ENCODE measurements at places on chromosomes 5 and 9.

- no peak for DNase-seq
These were observed 42.4 kb upstream of the ZBED3 start for GRCh38 chr5:77129391-77129990.

DNA sequence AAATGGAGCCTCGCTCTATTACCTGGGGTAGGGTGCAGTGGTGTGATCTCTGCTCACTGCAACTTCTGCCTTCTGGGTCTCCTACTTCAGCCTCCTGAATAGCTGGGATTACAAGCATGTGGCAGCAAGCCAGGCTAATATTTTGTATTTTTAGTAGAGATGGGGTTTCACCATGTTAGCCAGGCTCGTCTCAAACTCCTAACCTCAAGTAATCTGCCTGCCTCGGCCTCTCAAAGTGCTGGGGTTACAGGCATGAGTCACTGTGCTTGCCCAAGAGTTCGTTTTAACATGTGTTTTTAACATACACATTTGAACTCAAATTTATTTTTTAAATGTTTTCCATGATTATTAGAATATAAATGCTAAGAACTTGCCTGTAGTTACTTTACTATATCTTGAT is 34.2 kb downstream of the MARCHF6 start:
- no peak for DNase-seq

DNA sequence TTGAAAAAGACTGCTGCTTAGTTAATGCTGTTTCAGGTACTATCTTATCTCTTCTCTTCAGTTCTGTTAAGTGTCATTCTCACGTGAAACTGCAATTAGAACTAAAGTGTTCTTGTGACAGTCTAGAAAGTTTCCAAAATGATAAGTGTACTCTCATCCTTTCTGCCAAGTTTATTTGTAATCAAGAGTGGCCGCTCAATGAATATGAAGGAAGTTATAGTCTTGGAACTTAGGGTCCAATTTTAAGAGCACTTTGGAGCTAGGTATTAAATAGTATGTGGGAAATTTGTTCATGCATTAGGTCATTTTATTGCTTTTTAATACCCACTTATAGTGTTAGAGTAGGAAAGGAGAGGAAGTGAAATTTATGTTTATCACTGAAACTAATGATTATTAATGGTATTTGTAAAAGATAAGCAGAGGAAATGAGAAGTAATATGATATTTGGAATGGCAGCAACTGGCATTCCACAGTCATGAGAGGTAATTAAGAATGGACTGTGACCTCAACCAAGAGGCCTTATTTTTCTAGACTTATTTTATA is 20.4 kb downstream of the XRCC4 start:
- no peak for DNase-seq

DNA sequence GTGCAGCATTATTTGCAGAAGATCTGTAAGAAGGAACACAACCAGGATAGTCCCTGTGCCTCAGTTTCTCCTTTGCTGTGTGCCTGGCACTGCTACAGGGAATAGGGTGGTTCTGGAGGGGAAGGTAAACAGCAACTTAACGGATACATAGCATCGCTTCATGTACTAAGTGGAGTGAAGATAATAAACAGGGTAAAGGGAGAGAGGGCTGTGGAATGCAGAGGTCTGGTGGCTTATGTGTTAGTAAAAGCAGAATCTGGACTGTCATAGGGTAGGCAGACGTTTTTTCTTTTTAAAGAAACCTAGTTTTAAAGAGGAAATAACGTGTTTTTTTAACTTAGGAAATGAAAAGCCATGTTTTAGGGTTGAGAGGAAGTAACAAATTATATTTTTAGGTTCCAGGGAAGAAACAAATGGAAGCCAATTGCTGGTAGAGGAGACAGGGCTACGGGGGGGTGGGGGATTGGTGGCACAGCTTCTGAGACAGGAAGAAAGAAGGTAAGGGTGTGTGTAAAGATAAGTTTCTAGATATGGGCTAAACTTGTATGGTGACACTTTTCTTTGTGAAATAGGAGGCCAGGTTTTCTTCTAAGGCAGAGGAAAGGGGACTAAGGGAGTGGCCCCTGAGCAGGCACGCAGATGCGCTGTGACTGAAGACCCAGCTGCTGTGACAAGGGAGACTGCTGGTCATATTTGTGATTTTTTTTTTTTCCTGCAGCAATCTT is 1.3 kb downstream of the GNG10 start:
- no peak for DNase-seq

DNA sequence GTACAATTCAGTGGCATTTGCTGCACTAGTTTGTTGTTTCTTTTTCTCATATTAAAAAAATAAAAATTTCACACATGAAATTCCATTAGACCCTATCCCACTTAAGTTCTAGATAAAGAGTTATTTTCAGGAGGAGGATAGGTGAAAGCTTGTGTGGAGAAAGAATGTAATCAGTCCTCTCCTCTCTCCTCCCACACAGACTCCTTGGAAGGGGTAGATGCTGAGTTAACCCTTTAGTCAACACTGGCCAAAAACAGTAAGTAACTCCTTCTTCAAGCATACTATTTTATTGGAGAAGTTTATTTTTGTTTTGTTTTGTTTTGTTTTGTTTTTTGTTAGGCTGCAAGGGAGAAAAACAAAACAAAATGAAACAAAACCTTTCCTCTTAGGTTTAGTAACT is 30.6 kb upstream of the LMNB1 start:
- DNase-seq = no peak

GRCh38 chr9:84668196-84669012 is 1.1 kb upstream of the NTRK2 start:
- DNase-seq = no peak

DNA sequence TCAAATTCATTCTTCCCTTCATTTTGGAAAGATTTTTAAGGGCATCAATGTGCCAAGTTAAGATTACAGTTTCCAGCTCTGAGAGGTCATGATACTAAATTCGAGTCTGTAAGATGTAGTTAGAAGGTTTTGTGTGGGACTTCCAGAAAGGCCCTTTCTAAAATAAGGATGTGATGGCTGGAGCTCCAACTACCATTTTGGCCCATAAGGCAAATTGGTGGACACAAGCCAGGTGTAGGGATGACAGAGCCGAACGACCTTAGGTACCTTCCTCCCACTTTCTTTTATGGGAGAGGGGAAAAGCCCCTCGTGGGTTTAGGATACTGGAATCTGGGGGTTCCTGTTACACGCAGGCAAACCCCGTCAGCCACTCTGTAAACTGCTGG is 54.3 kb upstream of the PTPDC1 start:
- DNase-seq = no peak

- DNase-seq = no peak
These were observed 319.9 kb downstream of the RAB3C start for GRCh38 chr5:58902765-58903164.

- DNase-seq = no peak
These were observed 93.6 kb downstream of the NR3C1 start for GRCh38 chr5:143309661-143310431.

DNA sequence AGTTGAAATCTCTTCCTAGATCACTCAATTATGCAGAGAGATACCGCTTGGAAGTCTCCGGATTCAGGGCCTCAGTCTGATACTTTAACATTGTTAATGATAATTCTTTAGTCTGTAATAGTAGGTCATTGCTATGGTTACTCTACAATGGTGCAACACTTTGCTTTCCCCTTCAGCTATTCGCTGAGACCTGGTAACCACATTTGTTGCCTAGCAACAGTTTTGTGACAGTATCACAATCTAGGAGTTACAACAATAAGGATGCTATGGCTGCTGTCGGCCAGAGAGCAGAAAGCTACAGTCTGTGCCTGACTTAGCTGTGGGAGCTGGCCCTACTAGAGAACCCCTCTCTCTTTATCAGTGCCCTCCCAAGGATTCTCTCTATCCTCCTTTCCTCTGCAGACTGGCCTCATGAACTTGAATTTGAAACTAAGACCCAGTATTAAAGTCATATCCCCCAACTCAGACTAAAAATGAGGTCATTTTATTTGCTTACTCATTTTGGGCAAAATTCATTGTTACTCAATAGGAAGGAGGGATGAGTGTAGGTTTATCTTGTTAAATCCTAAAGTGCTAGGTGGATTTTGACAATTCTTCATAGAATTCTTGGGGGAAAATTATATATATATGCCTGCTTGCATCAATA is 39.3 kb downstream of the NR2F1 start:
- no peak for DNase-seq

DNA sequence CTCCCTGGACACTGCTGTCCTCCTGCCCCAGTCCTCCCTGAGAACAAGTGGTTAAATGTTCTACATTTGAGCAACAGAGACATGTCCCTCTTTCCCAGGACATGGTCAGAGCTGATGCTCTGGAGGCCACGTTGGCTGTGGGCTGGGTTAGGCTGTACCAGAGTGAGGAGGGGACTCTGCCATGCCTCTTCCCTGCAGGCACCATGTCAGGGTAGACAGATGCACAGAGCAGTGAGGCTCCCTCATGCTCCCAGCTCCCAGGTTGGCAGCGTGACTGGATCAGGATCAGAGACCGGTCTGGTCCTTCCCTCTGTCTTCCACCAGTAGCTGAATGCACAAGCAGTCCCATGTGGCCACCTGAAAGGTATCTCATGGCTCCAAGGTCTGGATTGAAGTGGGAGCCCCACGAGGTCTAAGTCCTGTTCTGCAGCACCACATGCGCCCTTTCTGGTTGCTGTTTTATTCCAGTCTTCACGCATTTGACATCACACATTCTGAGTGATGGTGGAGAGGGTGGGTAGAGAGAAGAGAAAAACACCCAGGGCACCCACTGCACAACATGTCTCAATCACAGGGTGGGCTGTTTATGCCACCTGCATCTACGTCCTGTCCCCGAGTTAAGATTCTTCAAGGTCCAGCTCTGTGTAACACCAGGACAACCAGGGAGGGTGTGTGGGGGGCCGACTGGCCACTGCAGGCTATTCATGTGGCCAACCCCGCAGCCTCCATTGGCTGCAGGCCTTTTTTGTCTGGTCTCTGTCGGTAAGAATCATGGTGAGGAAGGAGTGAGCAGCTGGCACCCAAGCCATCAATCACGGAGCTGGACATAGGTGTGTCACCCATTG is 204.9 kb downstream of the FANCC start:
- no peak for DNase-seq

- DNase-seq = no peak
These were observed 222.2 kb downstream of the NDUFS4 start for GRCh38 chr5:53782620-53783019.

DNA sequence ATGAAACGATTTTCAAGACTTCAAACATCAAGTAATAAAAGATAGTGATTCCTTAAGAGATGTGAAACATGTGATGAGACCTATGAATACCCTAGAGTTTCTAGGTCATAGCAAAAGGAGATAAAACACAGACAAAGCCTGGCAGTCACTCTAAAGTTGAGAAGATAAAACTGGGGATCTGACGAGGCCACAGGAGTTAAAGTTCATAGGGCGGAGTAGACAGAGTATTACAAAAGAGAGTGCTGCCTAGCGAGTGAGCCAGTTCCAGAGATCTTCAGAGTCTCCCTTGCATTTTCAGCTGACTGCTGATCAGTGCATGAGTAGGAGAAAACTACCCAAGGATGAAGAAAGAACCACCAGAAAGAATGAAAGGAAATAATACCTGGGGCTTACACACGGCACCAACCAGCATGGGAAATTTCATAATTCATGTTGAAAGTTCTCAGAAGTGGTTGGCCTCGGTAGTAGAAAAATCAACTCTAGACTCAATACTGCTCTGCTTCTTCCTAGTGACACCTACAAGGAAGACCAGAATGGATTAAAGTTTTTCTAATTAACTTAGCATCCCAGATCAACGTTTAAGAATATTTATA is 30.4 kb downstream of the FBXO4 start:
- no peak for DNase-seq

DNA sequence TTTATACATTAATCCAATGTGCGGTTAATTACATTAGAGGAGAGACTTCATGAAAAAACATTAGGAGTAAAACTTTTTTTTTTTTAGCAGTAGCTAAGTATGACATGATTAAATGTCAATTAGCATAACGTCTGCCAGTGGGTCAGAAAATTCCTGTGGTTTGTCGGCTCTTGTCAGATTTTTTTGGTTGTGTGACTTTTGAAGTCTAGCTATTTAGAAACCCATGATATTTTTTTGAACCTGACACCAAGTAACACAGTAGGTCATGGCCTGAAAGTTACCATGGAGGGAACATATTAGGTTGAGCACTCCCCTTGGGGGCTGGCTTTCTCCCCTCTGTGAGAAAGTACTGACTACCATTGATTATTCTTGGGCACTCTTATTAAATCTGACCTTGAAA is 84.8 kb upstream of the ALDH1A1 start:
- no peak for DNase-seq

DNA sequence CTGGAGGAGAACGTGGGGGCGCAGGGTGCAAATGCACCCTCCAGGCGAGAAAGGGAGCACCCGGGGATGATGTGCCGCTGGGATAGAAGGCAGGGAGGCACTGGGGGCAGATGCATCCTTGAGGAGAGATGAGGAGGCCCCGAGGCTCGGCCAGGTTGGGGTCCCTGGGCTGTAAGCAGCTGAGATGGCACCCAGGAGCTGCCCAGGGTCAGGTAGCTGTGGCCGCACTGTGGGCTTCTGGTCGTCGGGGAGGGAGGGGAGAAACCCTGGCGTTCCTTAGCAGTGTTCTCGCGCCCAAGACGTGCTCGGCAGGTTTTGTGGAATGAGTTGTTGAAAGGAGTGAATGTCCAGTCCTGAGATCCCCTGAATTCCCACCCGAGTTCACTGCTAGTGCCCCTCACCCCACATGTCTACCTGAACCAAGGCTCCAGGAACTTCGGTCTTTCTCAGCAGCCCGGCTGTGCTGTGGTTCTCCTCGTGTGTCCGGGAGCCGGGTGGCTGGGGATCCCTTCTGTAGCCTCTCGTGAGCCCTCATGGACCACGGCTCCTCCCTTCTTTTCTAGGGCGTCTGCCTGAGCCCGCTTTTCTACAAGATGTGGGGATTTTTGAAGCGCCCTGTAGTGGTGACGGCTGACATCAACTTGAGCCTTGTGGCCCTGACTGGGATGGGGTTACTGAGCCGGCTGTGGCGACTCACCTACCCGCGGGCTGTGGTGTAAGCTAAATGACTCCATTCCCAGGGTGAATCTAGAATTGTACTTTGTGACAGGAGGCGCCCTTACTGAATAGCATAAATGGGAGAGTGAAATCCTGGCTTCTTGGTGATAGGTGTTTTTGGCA is 1.1 kb downstream of the POMT1 start:
- DNase-seq = no peak

DNA sequence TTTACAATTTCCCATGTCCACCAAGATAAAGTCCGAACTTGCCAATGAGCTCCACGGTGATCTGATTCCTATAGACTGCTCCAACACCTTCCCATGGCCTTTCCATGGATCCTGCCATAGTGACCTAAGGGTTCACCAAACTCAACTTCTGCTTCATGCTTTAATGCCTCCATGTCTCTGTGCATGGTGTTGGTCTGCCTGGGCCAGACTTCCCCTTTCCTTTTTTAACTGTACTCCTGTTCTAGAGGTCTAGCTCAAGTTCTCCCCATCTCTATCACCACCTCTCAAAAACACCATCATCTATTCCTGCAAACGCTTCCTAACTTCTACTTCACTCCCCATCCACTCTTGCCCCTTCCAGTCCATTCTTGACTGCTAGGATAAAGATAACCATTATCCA is 14.8 kb upstream of the SMARCA2 start:
- DNase-seq = no peak

DNA sequence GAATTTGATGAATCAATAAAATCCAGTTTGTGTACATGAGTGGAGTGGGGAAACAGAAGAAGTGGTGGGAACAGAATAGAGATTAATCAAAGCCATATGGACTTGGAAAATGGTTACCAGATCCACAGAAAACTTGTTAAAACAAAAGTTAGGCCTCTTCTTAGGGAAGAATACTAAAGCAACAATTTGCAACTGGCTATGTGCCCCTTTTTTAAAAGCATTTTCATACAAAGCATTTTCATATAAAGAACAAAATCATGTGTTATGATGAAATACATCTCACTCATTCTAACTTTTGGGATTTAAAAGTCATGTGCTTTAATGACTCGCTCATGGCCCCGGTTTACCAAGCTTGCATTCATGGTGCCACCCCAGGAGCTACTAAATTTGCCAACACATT is 276.9 kb downstream of the EFNA5 start:
- no peak for DNase-seq

All from stimulated activated CD4-positive, alpha-beta T cell treated with anti-CD3 and anti-CD28 coated beads, Interleukin-1b, Interleukin-23, amount 100 ng/mL, for 1 hour (primary cell).